Activated CD4-positive, alpha-beta T cell treated with anti-CD3 and anti-CD28 coated beads for 24 hours (primary cell): ENCODE measurements at places on chromosomes 3 and 15.

DNA sequence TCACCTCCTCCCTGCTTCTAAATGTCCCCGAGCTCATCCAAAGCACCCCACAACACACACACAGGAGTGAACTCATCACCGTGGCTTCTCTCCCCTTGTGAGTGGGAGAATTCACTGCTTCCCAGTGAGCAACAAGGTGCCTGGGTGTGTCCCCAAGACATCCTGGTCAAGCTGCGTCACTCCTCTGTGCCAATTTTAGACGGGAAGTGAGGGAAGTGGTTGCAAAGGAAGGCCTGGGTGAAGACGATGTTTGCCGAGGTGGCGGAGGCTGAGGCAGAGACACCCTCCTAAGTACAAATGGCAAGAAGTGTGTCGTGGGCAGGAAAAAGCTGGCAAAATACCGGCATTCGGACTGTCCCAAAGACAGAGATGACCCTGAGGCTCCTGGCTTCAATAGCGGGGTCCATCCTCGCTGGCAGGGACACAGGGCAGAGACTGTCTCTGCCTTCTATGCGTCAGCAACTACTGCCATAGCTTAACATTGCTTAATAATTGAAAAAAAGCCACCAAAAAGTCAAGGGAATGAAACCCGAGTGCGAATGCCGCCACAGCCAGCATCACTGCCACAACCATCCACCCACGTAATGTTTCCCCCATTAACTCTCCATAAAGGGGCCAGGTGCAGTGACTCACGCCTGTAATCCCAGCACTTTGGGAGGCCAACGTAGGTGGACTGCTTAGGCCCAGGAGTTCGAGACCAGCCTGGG is 72.8 kb downstream of the VGLL4 start:
- no peak for DNase-seq

DNA sequence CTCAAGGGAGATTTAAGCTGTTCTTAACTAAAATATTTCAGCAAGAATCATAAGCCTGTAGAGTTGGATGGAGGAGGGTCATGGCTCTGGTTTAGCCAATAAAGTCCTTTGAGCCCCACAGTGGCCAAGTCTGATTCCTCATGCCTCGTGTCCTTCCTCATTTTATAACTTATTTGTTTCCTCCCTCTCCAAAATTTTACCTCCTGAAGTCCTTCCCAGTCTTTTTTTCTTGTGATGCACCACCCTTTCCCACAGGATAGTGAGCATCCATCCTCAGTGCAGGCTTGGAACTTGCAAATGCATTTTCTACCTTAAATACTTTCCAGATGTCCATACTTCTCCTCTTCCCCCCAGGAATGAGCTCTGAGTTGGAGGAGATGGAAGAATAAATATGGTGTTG is 162.7 kb upstream of the AGTR1 start:
- DNase-seq: no peak

- peak; percentile 6 for DNase-seq
Measured at GRCh38 chr15:65832549-65833364, 36.5 kb upstream of the RAB11A start.

DNA sequence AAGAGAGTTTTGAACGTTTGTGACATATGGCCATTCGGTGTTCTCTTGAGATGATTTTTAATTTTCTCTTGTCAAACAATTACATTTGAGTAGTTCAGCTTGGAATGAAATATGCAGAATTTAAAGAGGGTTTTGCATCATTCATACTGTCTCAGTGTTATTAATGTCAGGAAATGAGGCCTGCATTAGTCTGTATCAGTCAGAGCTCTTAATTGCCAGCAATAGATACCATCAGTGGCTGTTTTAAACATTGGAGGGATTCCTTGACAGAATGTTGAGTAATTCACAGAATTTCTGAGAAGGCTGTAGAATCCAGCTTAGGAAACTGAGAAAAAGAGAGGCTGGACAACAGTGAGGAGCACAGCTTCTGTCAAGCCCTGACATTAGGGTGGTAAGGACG is 722.0 kb downstream of the NR2F2 start:
- no peak for DNase-seq

GRCh38 chr3:102570511-102570910 is 135.7 kb downstream of the ZPLD1 start:
- DNase-seq: no peak

DNA sequence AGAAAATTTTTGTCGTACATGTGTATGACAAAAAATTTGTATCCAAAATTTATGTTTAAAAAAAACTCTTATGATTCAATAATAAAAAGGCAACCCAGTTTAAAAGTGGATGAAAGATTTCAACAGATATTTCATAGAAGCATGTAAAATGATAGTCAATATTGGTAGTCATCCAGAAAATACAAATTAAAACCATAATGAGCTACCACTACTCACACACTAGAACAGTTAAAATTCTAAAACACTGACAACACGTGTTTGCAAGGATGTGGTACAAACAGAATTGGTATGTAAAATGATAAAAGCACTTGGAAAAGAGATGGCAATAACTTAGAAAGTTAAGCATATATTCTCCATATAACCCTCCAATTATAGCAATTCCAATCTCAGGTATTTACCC is 303.0 kb upstream of the NR2F2 start:
- no peak for DNase-seq

GRCh38 chr15:52252781-52253180 is 42.8 kb downstream of the MYO5C start:
- no peak for DNase-seq

GRCh38 chr15:47516972-47517371 is 200.3 kb upstream of the SEMA6D start:
- DNase-seq: no peak

DNA sequence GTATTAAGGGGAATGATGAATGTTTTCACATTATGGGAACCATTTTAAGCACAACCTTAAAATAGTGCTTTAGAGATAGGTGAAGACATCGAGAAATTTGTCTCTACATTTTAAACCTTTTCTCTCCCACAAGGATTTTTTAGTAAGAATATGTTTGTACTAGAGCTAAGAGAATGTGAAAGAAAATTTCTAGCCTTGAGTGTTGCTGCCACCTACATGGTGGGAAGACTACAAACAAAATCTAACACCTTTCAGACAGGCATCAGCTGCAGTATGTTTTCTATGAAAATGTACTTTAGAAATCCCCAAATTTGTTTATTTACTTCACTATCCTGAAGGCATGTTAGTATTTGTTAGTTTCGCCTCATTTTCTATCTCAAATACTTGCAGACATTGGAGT is 247.4 kb downstream of the WDR72 start:
- DNase-seq: no peak

- DNase-seq: no peak
Measured at GRCh38 chr15:47422881-47423665, 294.2 kb upstream of the SEMA6D start.

DNA sequence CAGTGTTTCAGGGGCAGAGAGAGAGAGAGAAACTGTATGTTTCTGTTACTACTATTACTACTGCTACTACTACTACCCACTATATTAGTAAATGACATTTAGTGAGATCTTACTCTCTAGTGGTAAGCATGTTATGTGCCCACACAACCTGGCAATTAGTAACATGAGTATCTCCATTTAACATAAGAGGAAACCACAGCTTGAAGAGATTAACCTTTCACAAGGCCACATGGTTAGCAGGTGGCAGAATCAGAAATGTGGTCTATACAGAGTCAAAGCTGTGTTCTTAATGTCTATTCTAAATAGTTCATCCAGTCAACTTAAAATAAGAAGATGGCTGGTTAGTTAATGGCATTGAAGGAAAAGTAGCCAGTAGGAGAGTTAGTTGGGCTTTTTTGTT is 961.6 kb downstream of the MCTP2 start:
- DNase-seq: no peak

DNA sequence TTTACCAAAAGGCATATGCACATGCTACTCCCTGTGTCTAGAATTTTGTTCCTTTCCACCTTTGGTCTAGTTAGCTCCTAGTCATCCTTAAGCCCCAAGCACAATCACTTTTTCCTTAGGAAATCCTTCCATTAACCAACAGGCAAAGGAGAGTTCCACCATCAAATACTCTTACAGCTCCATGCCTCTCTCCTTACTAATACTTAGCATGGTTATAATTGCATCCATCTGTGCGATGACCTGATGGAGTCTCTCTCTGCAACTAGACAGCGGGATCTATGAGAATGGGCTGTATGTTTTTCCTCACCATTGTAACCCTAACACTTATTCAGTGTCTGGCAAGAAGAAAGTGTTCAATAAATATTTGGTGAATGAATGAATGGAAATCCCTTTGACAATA is 69.3 kb upstream of the SMAD3 start:
- no peak for DNase-seq

GRCh38 chr3:197841789-197842188 is 50.7 kb downstream of the LRCH3 start:
- DNase-seq: no peak

DNA sequence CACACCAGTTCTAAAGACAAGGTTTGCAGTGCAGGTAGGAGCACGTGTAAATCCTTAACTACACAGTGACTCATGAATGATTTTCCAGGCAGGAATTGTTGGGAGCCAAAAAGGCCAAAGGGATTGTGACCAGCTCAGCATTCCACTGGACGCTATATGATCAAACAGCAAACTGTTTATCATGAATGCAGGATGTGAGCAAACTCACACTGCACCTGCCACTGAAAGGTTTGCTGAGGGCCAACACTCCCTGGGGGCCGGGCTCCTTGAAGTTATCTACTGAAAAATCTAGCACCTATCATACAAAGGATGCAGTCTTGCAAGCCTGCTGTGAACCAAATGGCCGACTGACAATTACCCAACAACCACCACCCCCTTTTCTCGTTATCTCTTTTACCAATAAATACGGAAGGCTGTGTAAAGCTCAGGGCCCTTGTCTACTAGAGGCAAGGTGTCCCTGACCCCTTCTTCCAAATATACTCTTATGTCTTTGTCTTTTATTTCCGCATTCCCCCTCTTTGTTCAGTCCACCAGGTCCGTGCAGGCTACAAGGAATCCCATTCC is 11.5 kb upstream of the DNASE1L3 start:
- no peak for DNase-seq

DNA sequence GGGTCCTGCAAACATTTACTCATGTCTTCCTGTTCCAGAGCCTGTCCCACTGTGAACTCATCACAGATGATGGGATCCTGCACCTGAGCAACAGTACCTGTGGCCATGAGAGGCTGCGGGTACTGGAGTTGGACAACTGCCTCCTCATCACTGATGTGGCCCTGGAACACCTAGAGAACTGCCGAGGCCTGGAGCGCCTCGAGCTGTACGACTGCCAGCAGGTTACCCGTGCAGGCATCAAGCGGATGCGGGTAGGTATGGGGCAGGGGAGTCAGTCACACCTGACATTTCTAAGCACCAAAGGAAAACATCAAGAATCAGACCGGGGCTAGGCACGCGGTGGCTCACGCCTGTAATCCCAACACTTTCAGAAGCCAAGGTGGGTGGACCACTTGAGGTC is 56.3 kb downstream of the UBP1 start:
- DNase-seq: no peak

DNA sequence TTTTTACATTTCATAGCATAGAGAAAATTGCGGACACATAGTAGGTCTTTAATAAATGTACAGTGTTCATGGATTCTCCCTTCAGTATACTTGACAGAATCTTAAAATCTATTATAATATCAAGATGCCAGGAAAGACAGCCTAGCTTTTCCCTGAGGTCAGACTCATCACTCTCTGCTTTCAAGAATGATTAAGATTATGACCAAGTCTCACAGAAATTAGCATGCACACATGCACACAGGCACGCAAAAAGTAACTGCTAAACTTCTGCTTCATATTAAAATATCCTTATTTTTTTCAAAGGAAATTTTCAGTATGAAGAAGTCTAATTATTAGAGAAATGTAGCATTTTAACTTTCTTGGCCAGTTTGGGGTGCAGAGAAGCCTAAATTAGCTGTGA is 493.8 kb upstream of the NECTIN3 start:
- DNase-seq: no peak

DNA sequence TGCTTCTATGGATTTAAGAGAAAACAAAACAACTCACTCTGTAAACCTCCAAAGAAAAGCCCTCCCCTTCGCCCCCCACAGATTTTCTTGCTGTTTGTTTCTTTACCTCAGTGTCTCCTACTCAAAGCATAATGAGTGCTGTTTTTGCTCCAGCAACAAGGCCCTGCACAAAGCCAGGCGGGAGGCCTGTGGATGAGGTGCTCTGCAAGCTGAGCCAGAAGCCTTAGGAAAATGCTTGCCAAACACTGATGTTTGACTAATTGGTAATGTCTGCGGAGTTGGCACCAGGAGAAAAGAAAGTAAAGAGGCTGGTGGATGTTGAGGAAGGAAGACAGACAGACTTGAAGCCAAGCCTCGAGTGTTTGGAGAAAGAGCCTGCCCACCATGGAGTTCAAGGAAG is 99.7 kb downstream of the RARB start:
- DNase-seq: no peak

- DNase-seq: no peak
Measured at GRCh38 chr3:123325766-123326256, 123.1 kb downstream of the ADCY5 start.

GRCh38 chr3:186290796-186291195 is 71.2 kb downstream of the DGKG start:
- DNase-seq: no peak

DNA sequence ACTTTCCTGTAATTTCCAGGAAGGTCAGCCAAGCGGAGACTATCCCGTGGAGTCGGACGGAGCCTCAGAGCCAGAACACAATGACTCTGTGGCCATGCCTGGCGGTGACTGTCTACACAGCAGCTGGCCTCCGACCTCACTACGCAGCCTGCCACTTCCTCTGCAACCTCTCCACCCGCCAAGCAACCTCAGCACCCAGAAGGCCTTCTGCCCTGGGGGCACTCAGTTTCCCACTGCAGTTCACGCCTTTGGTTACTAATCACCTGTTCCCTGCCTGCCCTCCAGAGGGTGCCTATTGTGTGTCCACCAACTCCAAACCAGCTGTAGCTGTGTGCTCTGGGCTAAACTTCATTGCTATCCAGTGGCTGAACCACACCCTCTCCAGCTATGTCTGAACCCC is 44.0 kb downstream of the TM2D3 start:
- DNase-seq: no peak

GRCh38 chr3:100838157-100838556 is 128.9 kb downstream of the TFG start:
- no peak for DNase-seq

GRCh38 chr3:160259589-160259988 is 34.4 kb downstream of the C3orf80 start:
- DNase-seq: no peak

DNA sequence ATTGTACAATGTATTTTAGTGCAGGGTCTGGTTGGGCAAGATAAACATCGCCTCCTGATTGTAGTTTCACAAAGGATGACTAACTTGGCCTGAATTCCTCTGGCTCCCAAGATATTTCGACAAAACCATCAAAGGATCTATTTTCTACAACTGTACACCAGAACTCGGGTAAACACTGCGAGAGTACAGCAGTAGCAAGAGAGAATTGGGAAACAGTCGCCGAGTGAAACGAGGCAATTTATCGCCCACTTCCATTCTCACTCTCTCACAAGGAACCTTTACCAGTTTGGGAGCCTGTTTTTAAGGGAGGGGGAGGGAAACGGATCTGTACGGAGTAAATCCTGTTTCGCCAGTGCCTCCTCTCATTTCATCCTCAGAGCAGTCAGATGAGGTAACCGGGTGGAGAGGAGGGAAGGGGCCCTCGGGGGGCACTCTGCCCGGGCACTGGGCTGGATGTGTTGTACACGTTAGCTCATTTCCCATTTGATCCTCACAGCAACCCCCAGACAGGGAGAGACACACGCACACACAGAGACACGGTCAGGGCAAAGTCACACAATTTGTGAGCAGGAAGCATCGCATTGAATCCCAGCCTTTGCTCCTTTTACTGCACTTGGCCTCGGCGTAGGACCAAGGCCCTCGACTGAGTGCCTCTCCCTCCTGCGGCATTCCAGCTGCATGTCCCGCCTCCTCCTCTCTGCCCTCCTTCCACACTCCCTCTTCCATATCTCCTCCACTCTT is 120.1 kb downstream of the LIPC start:
- DNase-seq: no peak

GRCh38 chr3:41163421-41163820 is 35.9 kb upstream of the CTNNB1 start:
- DNase-seq: no peak
